OCI-M1 (cell line): ENCODE measurements at places on chromosomes 2 and 18.
A peak's percentile ranks its signal among the peaks of the same experiment; 100 is the strongest.

DNA sequence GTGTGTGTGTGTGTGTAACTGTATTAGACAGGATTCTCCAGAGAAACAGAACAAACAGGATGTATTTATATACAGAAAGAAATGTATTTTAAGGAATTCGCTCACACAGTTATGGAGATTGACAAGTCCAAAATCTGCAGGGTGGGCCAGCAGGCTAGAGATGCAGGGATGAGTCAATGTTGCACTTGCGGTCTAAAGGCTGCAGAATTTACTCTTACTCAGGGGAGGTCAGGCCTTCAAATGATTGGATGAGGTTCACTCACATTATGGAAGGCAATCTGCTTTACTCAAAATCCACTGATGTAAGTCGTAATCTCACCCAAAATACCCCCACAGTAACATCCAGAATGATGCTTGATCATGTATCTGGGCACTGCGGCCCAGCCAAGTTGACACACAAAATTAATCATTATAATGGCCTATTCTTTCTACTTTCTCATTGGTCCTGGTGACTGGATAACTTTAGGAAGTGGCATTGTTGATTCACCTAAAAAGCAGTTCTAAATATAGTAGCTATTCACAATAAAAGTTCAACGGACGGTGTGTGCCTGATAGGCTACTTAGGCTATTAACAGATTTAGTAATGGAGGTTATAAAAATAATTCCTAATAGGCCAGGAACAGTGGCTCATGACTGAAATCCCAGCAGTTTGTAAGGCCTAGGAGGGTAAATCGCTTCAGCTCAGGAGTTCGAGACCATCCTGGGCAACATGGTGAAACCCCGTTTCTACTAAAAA lies 40.6 kb upstream of the ACYP2 start:
- DNase-seq: no peak

DNA sequence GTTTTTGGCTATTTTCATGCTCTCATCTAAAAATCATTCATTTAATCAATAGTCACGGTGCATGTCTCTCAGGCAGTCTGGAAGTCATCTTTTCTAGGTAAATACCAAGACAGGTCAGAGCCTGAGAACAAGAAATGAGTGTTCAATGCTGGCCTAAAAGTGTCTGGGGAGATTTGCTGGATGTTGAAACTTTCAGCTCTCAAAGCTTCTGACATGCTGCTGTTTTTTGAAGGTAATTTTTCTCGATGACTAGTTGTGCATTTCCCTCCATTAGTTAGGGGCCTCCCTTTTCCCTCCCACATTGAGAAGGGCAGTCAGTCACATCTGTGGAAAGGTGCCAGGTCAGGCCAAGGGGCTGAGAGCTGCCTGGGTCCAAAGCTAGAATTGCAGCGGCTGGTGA lies 115.6 kb downstream of the LPIN1 start:
- DNase-seq: no peak

DNA sequence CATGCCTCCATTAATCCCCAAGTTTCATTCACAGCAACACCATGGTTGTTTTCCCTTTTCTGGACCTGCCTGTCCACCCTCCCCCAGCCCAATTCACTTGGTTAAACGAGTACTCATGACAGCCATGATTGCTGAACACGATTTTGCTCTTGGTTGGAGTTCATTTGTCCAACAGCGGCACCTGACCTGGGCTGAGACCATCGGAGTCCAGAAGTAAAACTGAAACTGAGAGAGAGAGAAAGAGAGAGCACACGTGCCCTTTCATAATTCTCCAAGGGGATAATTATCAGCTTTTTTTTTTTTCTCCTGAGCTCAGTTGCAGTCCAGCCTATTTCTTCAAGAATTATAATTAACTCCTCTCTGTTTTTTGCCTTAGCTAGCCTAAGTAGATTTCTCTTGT lies 13.7 kb upstream of the KIF5C start:
- DNase-seq: peak; percentile 82

GRCh38 chr2:2586068-2586776 lies 255.1 kb upstream of the MYT1L start:
- DNase-seq: no peak

- DNase-seq: no peak
These were observed 82.1 kb upstream of the CCDC68 start for GRCh38 chr18:55041366-55041765.

DNA sequence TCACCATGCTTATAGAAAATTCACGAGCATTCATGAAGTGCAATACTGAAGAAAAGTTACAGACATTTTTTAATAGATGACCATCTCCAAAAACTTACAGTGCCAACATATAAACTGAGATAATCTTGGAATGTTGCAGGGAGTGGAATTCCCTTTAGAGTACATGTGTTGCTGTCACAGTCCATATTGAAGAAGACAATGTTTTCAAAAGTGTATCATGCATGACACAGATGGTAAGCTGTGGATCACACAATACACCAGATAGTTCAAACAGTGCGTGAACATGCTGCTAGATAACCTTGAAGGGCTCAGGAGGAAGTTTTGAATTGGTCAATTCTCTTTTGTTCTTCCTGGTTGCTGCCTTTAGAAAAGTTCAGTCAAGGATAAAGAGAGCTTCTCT lies 1644.3 kb upstream of the NXPH2 start:
- peak; percentile 64 for DNase-seq

GRCh38 chr18:36181898-36182506 lies 5.3 kb upstream of the MOCOS start:
- DNase-seq: no peak

GRCh38 chr18:8660316-8660715 lies 45.0 kb upstream of the MTCL1 start:
- DNase-seq: no peak

GRCh38 chr2:236627193-236627592 lies 57.6 kb downstream of the ACKR3 start:
- DNase-seq: no peak

- no peak for DNase-seq
These were observed 795 bp upstream of the TCF7L1 start for GRCh38 chr2:85132397-85132796.

GRCh38 chr2:159148901-159149300 lies 137.6 kb downstream of the WDSUB1 start:
- no peak for DNase-seq

GRCh38 chr2:1671916-1672315 lies 72.4 kb downstream of the PXDN start:
- no peak for DNase-seq

GRCh38 chr2:97693476-97693875 lies 19.9 kb upstream of the ZAP70 start:
- no peak for DNase-seq

- DNase-seq: no peak
These were observed 12.4 kb upstream of the DNMT3A start for GRCh38 chr2:25354116-25354515.

GRCh38 chr18:43936176-43936575 lies 658.9 kb upstream of the SYT4 start:
- no peak for DNase-seq

- no peak for DNase-seq
These were observed 36.1 kb upstream of the MRPL33 start for GRCh38 chr2:27735263-27735904.

DNA sequence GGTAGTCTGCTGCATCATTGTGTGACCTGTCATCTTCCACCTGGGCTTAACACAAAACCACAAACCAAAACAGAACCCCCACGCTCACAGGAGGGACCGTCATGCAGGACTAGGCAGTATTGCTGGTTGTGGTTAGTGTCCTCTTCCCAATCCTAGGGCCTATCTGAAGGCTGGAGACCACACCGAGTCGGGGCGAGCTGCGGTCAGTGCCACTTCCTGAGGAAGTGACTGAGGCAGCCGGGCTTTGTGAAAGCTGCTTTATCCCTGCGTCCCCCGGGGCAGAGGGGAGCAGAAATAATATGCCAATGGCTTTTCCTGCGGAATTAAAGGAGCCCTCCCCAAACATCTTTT lies 22.9 kb downstream of the ZNF532 start:
- DNase-seq: peak; percentile 90

GRCh38 chr2:30481323-30481800 lies 34.3 kb downstream of the LCLAT1 start:
- peak; percentile 91 for DNase-seq

- DNase-seq: no peak
These were observed 416.7 kb downstream of the MTX2 start for GRCh38 chr2:176685908-176686307.

- DNase-seq: no peak
These were observed 266.3 kb upstream of the AGAP1 start for GRCh38 chr2:235227590-235227989.

GRCh38 chr18:54774981-54775665 lies 53.2 kb upstream of the RAB27B start:
- no peak for DNase-seq

DNA sequence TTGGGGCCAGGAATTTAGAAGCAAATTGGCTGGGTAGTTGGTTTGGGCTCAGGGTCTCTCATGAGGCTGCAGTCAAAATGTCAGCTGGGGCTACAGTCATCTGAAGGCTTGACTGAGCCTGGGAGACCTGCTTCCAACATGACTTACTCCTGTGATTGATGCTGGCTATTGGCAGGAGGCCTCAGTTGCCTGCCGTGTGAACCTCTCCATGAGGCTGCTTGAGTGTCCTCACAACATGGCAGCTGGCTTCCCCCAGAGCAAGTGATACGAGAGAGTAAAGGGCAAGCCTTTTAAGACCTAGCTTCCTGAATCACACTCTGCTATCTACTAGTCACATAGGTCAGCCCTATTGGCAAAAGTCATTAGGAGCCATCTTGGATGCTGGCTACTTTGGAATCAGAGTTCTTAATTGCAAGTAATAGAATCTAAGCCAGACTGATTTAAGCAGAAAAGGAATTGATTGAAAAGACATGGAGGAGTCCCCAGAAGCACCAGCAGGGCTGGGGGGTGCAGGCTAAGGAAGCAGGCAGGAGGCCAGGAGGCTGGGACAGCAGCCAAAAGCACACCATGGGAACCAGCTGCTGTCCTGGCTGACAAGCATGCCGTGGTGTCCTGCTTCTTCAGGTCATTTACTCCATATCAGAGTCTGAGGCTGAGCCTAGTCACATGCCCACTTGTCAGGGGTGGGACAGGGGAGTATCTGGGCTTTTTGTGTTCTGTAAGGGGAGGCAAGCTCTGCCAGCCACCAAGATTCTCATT lies 7.8 kb upstream of the GIGYF2 start:
- no peak for DNase-seq

DNA sequence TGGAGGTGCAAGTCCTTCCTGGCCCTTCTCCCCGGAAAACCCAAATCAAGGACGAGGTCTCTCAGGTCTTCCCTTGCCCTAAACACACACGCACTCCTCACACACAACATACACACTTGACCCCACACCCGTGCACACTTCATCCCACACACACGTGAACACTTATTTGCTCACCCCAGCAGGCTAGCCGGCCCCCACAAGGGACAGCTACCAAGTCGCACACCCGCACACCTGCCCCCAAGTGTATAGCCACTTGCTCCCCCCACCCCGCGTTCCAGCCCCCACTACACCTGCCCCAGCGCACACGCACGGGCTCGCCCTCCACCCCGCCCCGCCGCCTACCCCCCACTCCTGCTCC lies 359 bp downstream of the TGFBRAP1 start:
- peak; percentile 39 for DNase-seq

DNA sequence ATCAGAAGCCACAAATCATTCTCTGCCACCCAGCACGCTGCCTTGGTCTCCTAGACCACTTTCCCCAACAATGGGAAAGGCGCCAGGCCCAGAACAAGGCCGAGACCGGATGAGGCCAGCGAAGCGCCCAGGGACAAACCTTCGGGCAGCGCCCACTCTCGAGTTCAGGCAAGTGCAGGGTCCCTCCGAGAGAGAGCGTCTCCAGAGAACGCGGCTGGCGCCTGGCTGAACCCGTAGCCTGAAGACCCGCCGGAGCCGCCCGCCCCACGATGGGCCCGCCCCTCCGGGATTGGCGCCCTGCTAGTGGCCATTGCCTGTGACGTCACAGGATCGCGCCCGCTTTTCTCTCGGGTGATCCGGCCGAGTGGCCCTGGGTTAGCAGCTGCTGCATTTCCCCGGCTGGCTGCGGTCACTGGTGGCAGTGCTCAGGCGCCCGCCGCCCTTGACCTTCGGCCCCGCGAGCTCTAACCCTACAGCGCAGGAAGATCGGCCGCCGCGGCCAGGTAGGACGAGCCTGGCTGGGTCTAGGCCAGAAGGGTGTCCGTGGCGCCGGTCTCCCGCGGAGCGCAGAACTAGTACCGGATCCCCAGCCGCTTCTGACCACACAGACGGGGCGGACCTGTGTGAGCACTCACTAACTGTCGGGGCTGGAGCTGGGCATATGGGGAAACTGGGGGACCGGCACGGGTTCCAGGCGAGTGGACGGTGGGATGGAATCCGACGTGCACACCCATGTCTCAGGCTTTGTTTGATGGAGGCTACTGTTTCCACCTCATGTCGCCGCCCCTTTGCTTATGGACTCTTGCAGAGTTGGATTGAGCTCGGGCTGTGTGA lies at the start of gene FAHD2A:
FAHD2A (plus strand) TSS at position 339 of the 834 bp plus-strand sequence. CDS start 2,851 bp downstream, outside the sequence.
- DNase-seq: peak; percentile 93

DNA sequence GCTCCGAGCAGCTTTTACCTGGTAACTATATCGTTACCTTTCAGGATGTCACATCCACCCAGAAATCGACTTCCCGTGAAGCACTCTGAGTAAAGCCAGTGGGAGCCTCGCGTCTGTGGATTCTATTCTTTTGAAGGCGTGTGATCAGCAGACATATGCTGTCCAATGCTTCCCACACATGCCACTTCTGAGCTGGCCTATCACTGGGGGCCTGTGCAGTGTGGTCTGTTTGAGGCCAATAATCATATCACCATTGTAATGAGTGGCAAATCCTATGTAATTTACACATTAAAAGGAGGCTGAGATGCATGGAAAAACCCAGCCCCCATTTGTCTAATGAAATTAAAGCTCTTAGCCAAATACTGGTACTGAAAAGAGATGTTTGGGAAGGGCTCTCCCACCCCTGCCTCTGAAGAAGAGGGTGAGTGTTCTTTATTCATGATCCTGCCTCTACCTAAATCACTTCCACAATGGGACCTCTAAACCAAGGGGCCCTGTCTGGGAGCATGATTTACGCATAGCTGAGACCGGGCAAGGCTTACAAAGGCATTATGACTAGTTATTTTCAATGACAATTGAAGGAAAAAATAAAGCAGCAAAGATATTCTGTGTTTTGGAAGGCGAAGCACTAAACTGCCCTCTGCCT lies 686.8 kb downstream of the ZEB2 start:
- no peak for DNase-seq

- DNase-seq: peak; percentile 3
These were observed 38.1 kb upstream of the MMADHC start for GRCh38 chr2:149625671-149626070.

DNA sequence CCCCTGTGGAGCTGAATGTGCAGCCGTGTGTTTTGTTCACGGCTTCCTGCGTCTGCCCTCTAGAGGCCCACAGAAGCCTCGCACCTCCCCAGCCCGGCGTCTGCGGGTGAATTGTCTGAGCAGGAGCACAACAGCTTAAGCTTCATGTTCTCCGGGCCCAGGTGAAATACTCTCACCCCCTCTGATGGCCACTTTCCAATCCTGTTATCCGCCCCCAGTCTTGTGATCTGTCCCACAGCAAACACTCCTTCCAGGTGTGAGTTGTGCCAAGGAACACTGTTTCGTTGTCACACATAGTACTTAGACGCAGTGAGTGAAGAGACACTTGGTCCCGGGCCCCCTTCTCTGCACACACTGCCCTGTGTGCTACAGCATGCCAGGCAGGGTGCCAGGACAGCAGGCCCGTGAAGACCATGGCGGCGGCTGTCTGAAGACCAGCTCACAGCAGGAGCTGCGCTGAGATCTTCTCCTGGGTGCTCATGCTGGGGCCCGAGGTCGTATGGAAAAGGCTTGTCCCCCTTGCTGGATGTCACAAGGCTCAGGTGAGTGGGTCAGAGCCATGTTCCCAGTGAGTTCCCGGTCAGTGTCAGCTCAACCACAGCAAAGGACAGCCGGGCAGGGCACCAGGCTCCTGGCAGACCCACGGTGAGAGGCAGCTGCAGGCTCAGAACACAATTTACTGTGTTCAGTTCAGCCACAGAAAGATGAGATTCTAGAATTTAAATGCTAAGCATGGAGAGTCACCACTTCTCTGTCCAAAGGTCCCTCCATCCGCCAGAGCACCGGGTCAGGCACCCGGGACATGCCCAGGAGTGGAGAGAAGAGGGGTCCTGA lies 6.8 kb upstream of the PXDN start:
- DNase-seq: peak; percentile 36
